NCI-H345 (cell line): ENCODE measurements at places on chromosomes 12 and 14.

DNA sequence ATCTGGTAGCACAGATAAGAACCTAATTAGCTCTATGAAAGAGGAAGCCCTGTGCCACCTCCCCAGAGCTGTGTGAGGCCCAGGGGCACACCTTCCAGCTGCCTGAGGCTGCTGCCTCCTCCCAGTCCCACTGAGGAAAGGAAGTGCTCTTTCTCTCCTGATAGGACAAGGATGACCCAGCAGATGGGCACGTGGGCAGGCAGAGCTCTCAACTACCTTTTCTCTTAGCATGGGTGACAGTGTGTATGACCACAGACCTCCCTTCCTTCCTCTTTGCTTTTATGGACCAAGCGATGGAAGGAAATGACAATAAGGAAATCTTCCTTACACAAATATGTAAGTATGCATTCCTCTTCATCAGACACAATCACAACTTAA is 127.6 kb upstream of the AMIGO2 start:
- no peak for DNase-seq

DNA sequence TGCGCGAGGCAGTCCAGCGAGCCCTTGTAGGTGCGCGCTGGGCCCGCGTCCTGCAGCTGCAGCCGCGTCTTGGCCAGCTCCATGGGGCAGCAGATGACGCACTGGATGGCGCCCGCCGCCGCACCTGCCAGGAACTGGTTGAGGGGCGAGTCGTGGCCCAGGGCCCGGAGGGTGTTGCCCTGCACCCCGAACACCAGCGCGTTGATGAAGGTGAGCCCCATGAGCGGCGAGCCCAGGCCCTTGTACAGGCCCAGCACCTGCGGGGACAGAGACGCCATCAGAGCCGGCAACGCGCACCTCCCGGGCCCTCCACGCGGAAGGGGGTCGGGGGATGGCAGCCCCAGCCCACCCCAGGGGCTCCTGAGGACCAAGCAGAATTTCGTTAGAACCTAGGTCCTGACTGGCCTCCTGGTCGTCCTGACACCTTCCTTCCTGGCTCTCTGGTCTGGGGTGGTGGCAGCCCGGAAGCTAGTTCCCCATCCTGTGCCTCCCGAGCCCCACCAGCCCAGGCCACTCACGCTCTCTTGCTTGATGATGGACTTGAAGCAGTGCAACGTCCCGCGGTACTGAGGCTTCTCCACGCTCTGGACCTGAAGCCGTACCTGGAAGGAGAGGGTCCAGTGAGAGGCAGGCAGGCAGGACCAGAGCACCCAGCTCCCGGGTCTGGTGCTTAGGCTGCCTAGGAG is 13.3 kb downstream of the SLC25A29 start:
- no peak for DNase-seq

DNA sequence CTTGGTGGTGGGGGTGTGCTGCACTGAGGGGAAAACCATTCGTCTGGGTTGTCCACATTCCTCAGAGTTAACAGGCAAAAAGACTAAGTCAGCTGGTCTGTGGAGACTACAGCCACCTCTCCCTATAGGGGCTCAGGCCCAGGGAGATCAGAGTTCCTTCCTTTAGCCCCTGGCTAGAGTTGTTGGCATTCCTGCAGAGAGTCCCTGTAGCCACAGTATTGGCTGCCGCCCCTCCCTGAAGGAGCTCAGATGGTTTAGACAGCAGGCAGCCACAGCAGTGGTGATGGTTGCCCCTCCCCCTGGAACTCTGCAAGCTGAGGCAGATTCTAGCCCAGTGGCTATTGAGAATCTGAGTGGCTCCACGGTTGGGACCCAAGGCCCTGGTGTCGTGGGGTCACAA is 1072.5 kb upstream of the ATXN7L3B start:
- no peak for DNase-seq

DNA sequence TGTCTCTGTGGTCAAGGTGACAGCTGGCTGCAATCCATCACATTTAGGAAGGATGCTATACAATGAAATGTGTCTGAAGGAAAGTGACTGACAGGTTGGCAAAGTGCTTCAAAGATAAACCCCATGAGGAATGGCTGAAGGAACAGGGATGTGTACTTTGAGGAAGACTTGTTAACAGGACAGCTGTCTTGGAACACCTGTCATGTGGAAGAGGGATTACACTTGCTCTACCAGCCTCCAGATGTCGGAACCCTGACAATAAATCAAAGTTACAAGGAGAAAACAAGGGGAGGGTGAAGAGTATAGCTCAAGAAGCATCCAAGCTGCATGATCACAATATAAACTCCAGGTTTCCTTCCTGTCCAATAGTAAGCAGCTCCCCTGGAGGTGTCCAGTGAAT is 147.8 kb upstream of the TMCC3 start:
- no peak for DNase-seq

DNA sequence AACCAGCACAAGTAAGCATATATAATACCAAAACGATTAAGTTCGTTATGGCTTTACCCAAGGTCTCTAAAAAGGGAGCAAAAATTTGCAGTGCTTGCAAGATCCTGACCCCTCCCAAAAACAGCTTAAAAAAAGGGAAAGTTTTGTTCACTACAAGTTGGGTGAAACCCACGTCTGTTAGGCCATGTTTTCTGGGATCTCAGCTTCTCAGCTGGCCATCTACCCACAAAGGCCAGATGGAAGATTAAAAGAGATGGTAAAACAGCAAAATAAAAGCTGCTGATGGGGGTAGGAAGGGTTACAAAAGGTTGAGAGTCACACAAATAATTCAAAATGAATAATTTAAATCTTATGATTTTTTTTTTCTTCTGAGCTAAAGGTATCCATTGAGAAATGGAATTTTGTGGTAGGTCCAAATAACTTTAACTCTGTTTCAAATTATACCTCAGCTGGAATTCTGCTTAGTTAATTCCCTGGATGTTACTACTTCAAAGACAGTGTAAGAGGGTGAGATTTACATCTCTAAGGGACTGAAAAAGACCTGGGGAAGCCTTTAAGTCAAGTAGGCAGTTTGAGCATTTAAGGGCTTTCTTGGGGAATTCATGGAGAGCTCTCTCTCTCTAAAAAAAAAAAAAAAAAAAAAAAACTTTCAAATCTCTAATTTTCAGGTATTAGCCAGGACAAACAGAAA is 185.6 kb upstream of the NAV3 start:
- no peak for DNase-seq

DNA sequence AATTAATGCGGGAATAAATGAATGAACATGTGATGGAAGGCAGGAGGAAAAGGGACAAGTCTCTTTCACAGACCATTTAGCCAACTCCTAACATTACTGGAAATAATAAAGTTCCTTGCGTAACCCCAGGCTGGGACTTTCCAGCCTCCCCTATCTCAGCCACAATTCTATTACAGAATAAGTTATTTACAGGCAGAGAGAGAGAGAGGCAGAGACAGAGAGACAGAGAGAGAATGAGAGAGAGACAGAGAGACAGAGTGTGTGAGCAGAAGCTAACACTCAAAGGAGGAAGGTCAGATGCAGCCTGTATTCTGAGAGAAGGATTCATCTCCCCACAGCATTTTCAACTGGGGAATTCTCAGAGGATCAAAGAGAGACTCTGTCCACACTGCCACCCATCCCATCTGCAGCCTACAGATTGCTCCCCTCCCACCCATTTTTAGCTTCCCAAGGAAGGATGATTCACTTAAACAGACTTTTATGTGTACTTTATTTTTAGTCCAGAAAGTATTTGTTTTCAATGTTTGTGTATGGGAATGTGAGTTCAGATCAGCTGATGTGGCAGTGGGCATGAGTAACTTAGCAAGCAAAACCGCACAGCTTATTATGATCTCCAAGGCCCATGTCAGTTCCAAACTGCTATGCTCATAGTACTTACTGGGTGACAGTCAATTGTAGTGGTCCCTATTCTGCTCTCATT is 165.7 kb downstream of the CAND1 start:
- DNase-seq: no peak

- no peak for DNase-seq
Observed at GRCh38 chr14:31411218-31411727, 9.1 kb downstream of the HEATR5A start.

DNA sequence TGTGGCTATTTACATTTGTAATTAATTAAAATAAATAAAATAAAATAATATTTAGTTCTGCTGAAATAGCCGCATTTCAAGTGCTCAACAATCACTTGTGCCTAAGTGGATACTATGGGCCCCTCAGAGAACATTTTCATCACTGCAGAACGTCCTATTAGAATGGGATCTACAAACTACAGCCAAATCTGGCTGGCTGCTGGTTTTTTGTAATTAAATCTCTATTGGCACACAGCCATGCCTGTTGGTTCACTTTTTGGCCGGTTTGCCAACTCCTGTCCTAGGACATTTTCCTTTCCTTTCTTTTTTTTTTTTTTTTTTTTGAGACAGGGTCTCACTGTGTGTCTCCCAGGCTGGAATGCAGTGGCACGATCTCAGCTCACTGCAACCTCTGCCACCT is 9.8 kb downstream of the CCDC63 start:
- DNase-seq: no peak
